ENCODE measurements at places on chromosomes 3 and 15.

- no peak for DNase-seq
Observed at GRCh38 chr3:9308298-9308990, 54.4 kb upstream of the THUMPD3 start.

- DNase-seq: no peak
Observed at GRCh38 chr3:101879102-101879501, 29.8 kb downstream of the NFKBIZ start.

DNA sequence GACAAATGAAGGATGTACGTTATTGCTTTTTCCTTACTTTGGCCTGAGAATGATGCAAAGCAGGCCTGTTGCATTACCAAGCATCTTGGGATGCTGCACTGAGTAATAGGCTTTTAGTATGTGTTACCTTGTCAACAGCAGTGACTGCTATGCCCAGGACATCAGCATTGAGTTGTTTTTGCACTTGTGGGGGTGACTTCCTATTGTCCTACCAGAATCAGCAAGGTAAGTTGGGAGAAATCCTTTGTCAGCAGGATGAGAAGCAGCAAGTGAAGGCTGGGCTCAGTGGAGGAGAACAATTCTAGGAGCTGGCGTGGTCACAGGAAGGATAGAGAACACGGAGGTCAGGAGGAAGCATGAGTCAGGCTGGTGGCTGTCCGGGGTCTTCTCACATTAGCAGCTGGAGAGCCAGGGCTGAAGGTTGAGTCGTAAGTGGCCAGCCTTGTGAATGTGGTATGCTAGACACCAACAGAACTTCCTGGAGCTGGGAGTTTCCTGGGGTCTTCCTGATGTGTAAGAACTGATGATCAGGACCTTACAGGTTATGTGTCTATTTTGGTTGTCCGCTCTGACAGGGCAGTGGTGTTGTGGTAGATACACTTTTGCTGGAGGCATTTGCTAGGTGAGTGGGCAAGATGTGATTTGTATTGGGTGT, 142.7 kb downstream of the FNDC3B start:
- peak; percentile 64 for DNase-seq

DNA sequence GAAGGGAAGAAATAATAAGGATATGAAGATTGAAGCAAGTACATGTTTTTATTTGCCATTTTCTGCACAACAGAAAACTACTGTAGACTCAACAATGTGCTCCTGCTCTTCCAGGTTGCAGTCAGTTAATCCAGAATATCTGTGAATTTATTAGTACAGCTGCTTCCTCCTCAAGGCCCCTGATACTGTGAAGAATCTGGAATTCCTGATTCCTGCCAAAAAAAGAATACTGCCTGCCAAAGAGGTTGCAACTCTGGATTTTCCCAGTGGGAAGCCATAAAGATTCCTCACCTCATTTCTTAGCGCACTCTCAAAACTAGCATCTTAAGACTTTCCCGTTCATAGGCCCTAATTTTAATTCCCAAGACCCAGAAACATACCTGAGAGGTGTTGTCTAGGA, 33.6 kb upstream of the LRRC3B start:
- DNase-seq: no peak

GRCh38 chr3:77460326-77460725, 420.4 kb downstream of the ROBO2 start:
- DNase-seq: peak; percentile 77

- DNase-seq: no peak
Observed at GRCh38 chr3:26484140-26484539, 138.4 kb upstream of the LRRC3B start.

GRCh38 chr15:74530771-74531143, 10.3 kb upstream of the ARID3B start:
- no peak for DNase-seq

- peak; percentile 86 for DNase-seq
Observed at GRCh38 chr15:62469874-62470688, 305.0 kb upstream of the C2CD4B start.

DNA sequence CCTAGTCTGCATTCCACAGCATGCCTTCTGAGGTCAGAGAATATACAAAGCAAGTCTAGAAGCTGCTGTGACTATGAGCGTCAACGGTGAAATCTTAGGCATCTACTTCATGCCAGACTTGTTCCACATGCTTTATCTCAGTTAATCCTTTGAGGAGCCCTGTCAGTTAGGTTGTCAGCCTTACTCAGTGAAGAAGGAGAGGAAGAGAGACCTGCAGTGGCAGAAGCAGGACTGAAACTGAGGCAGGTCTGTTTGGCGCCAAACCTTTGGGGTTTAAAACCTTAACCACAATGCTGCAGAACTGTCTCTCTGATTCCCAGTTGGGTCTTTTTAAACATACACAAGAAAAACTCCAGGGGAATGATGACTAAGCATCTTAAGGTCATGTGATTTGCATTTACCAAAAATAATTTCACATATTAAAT, 139.0 kb upstream of the LIPC start:
- peak; percentile 35 for DNase-seq

- no peak for DNase-seq
Observed at GRCh38 chr15:85331655-85332285, 48.6 kb upstream of the AKAP13 start.

DNA sequence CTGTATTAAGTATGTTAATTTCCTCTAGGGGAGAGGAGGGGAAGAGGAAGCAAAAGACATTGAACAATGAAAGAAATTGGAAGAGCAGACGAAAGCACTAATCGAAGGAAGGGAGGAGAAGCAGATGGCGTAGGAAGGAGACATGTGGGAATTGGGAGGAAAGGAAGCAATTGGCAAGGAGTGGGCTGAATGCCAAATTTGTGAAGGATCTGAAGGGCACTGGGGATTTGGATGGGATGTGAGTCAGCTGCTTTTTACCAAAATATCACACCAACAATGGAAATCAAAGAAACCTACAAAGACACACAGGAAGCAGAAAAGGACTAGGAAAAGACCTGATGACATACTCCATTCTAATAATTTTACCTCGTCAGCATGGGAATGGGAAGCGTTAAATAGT, 1029.8 kb downstream of the ROBO1 start:
- no peak for DNase-seq

All from astrocyte of the spinal cord (primary cell).